NCI-H2171 (cell line): ENCODE measurements at places on chromosomes 13 and 19.

- peak; percentile 96 for DNase-seq
These were observed at the start of gene NOSIP for GRCh38 chr19:49580264-49581006. NOSIP (minus strand) TSS chr19:49580556; CDS start chr19:49560691, 19,865 bp downstream.

GRCh38 chr19:16442386-16443276 lies 29.1 kb downstream of the EPS15L1 start:
- DNase-seq = no peak

DNA sequence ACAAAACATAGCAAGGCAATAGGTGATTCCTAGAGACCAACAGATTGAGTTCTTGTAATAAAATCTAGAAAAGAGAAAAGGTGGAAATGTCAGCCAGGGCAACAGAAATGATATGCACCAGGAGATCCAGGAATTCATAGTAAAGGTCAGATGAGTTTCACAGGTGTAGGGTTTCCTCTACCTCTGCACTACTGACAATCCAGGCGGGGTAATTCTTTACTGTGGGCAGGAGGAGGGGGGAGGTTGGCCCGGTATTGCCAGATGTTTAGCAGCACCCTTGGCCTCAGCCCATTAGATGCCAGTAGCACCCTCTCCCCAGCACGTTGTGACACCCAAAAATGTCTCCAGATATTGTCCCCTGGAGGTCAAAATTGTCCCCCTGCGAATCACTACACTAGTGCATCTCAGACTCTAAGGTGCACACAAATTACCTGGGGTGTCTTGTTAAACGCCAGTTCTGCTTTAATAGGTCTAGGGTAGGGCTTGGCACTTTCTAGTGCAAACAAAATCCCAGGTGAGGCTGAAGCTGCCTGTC lies 3.5 kb upstream of the UBAC2 start:
- peak; percentile 29 for DNase-seq

DNA sequence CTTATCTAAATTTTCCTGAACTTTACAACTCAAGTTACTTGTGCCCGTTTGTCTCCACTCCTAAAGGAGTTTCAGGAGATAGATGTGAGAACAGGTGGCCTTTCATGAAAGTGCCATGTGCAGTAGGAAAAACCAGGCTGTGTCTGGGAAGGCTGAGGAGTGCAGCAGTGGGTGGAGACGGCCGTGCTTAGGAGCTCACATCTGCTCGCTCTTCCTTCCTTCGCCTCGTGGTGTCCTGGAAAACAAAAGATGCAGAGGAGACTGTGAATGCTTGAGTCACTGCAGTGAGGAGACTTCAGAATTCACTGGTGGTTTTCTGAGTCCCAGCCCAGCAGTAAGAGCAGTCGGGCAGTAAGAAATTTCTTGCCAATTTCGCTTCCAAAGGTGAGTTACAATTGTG lies 138.4 kb upstream of the RNF113B start:
- DNase-seq = peak; percentile 47

GRCh38 chr13:29892151-29892550 lies 41.7 kb upstream of the UBL3 start:
- DNase-seq = no peak

DNA sequence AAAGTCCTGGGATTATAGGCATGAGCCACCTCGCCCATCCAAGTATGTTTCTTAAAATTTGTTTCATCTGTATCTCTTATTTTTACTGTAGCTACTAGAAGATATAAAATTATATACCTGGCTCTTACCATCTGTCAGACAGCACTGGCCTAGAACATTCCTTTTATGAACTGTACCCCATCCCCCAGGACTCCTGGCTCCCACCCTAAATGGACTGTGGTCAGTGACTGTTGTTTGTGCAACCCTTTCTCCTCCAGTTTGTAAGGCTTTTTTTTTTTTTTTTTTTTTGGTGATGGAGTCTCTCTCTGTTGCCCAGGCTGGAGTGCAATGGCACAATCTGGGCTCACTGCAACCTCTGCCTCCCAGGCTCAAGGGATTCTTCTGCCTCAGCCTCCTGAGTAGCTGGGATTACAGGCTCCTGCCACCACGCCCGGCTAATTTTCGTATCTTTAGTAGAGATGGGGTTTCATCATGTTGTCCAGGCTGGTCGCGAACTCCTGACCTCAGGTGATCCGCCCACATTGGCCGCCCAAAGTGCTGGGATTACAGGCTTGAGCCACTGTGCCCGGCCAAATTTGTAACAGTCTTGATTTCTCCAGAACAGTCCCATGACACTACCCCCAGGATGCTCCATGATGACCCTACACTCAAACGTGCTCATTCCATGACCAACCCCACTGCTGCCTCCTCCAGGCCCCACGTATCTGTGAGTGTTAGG lies 2.5 kb downstream of the NDUFA3 start:
- DNase-seq = no peak

DNA sequence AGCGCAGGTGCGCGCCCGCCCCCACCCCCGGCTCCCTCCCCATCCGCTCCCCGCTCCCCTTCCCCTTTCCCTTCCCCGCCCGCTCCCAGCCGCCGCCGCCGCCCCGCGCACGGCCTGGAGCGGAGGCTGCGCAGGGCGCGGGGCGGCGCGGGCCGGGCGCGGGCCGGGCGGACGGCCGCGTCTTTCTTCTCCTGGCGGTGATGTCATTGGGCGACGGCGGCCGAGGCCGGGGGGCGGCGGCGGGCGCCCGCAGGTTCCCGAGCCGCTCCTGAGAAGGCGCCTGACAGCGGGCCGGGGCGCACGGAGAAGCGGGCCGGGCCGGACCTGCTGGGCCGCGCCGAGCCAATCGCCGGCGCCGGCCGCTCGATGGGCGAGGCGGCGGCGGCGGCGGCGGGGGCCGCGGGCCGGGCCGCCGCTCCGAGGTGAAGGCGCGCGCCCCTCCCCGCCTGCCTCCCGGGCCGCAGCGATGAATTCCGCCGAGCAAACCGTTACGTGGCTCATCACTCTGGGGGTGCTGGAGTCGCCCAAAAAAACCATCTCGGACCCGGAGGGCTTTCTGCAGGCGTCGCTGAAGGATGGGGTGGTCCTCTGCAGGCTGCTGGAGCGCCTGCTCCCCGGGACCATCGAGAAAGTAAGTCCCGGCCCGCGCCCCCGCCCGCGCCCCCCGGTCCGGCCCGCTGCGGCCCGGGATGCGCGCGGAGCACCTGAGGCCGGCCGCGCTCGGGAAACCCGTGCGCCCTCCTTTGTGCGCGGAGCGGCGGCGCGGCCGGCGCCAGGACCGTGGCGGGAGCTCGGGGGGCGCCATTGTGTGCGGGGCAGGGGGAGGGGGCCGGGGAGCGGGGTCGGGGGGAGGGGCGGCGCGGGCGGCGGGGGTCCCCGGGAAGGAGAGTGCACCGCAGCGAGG lies at the start of gene ARHGEF7:
ARHGEF7 (plus strand) TSS at position 250 of the 904 bp plus-strand sequence; CDS start at position 467, 217 bp downstream.
- DNase-seq = peak; percentile 24

GRCh38 chr13:113489549-113490495 lies 689 bp downstream of the DCUN1D2 start:
- peak; percentile 13 for DNase-seq

DNA sequence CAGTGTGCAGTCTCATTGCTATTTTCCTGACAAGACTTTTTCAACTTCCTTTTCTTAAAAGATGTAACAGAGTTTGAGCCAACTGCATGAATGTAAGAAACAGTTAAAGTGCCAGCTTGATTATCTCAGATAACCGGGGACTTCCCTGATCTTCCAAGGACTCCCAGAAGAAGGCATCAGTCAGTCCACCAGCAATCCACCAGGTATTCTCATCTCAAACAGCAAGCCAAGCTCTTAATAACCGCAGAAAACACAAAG lies 350.1 kb downstream of the LIG4 start:
- DNase-seq = no peak
